ENCODE measurements at places on chromosomes 12 and 14. TPM values are rescaled to one million over a fixed set of nuclear protein-coding genes. Genes with fewer than 3 reads are reported as not detected.

GRCh38 chr14:32050878-32051277 lies 26.2 kb upstream of the ARHGAP5 start:
- no peaks in the 10 kb centered on the region for H3K27me3 ChIP-seq
- no peaks in the 10 kb centered on the region for H3K36me3 ChIP-seq

The KRT73 gene
- 65.6 TPM for total RNA-seq

- H3K27ac ChIP-seq = no peak overlapping the region
- H3K4me1 ChIP-seq = no peaks in the 10 kb centered on the region
- no peak for DNase-seq
- H3K27me3 ChIP-seq = no peaks in the 10 kb centered on the region
These were observed 5.1 kb downstream of the PSMB11 start for GRCh38 chr14:23047034-23047634.

DNA sequence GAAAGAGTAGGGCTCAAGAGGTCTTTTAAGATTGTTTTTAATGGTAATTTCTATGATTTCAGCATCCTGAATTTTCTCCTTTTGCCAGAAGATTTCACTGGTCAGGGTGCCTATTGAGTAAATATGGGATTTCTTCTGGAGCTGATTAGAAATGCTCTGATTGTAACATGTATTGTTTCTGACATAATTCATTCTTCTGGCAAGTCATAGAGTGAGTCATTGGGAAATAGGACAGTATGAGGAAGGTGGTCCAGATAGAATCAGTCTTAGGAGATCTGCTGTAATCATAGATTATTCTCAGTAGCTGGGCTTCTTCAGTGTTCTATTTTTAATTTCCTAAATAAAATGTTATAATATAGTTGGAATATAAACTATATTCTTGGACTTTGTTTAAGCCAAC lies 182.0 kb upstream of the NAV3 start:
- no peak overlapping the region for H3K27ac ChIP-seq
- no peak overlapping the region for H3K4me3 ChIP-seq

The EML5 gene
- 6.4 TPM for total RNA-seq

DNA sequence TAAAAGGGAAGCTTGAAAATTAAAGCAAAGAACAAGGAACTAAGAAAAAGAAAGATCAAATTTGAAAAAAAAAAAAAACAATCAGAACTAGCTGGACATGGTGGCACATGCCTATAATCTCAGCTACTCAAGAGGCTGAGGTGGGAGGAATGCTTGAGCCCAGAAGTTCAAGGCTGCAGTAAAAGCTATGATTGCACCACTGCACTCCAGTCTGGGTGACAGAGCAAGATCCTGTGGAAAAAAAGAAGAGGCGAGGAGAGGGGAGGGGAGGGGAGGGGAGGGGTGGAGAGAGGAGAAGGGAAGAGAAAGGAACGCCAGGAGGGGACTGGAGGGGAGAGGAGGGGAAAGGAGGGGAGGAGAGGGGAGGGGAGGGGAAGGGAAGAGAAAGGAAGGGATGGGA lies 43.0 kb downstream of the EEA1 start:
- no peaks in the 10 kb centered on the region for H3K27me3 ChIP-seq
- H3K4me3 ChIP-seq = no peak overlapping the region
- DNase-seq = no peak
- no peaks in the 10 kb centered on the region for H3K4me1 ChIP-seq

GRCh38 chr12:102197789-102198188 lies at the start of gene PMCH:
PMCH (minus strand) TSS chr12:102197833; CDS start chr12:102197770, 63 bp downstream.
- no peaks in the 10 kb centered on the region for H3K27me3 ChIP-seq
- no peaks in the 10 kb centered on the region for H3K4me1 ChIP-seq
- DNase-seq = no peak
- H3K27ac ChIP-seq = no peak within 1 kb of the TSS
- H3K36me3 ChIP-seq = no peaks in the 10 kb centered on the region

GRCh38 chr12:90770861-90771260 lies 184.1 kb downstream of the CCER1 start:
- H3K4me3 ChIP-seq = no peak overlapping the region
- no peaks in the 10 kb centered on the region for H3K27me3 ChIP-seq
- H3K36me3 ChIP-seq = no peaks in the 10 kb centered on the region
- no peak overlapping the region for H3K27ac ChIP-seq
- DNase-seq = no peak

DNA sequence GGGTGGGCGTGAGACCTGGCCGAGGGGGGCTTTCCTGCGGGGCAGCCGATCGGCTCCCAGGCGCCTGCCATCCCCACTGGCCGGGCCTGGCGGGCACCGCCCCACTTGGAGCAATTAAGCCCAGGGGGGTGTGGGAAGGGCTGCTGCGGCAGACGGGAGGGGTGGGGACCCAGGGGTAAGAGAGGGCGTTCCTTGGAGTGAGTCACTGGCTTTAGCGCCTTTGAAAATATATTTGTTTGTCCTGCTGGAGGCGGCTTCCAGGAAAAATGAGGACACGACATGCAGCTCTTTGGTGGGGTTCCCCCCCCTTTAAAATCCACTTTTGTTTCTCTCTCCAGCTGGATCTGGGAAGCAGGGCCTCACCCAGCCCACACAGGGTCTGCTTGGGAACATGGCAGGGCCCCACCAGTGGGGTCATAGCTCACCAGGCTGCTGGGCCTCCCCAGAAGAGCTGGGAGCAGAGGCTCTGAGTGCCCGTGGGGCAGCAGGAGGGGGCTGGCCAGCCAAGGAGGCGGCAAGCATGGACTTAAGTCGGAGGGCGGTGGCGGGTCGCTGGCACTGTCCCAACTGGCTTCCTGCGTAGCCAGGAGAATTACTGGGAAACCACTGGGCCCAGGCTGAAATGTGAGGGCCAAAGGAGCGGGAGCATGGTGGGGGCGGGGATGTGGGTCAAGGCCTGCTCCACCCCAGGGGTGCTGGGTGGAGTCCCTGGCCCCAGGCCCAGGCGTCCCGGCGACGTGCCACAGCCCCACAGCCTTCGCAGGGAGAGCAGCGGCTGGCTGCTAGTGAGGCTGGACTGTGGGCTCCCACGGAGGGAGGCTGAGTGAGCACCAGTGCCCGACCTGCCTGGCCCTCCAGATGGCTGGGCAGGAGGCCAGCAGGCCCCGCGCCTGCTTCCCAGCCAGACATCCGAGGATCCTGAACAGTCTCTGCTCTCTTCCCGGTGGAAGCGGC lies 128.0 kb downstream of the RFLNA start:
- DNase-seq = no peak
- peaks cover 12% of the 10 kb centered on the region for H3K36me3 ChIP-seq
- H3K4me3 ChIP-seq = no peak overlapping the region

The PPM1H gene
- total RNA-seq = 0.34 TPM

- no peaks in the 10 kb centered on the region for H3K27me3 ChIP-seq
- H3K36me3 ChIP-seq = no peaks in the 10 kb centered on the region
- H3K4me3 ChIP-seq = peak overlapping the region; percentile 61
- H3K27ac ChIP-seq = peak overlapping the region; percentile 96
- peak; percentile 62 for DNase-seq
These were observed 17.1 kb downstream of the FOS start for GRCh38 chr14:75295491-75296345.

- no peak overlapping the region for H3K27ac ChIP-seq
- peaks cover 14% of the 10 kb centered on the region for H3K4me1 ChIP-seq
- H3K4me3 ChIP-seq = no peak overlapping the region
- H3K27me3 ChIP-seq = no peaks in the 10 kb centered on the region
- H3K36me3 ChIP-seq = no peaks in the 10 kb centered on the region
These were observed 20.1 kb upstream of the USP44 start for GRCh38 chr12:95571369-95571768.

DNA sequence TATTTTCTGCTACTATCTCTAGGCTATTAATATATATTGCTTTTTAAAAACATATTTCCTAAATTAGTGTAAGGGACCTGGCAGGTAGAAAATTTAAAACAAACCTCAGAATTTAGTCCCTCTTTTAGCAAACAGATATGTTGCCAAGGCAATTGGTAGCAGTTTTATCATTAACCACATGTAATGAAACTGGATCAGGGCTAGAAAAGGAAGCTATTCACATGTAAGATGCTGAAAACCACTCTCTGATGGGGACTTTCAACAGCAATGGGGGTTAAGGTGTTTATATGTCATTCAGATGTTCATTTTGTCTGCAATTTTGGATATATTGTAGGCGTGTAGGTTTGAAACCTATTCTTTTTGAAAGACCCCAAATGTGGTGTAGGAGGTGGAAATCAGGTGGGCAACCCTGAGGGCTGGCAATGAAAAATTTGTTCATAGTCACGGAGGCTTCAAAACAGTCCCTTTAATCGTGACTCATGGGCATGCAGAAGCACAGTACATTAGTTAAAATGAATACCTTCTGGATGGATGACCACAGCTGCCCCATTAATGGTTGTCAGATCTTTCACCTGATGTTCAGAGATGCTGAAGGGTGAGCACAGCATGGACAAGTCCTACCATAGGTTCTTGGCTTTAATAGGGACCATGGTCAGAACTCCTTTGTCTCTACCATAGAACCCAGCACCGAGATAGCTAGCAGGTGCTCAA lies 5.9 kb upstream of the PKP2 start:
- no peak overlapping the region for H3K4me3 ChIP-seq
- no peaks in the 10 kb centered on the region for H3K27me3 ChIP-seq
- H3K4me1 ChIP-seq = no peaks in the 10 kb centered on the region
- H3K36me3 ChIP-seq = no peaks in the 10 kb centered on the region
- no peak overlapping the region for H3K27ac ChIP-seq
- no peak for DNase-seq

DNA sequence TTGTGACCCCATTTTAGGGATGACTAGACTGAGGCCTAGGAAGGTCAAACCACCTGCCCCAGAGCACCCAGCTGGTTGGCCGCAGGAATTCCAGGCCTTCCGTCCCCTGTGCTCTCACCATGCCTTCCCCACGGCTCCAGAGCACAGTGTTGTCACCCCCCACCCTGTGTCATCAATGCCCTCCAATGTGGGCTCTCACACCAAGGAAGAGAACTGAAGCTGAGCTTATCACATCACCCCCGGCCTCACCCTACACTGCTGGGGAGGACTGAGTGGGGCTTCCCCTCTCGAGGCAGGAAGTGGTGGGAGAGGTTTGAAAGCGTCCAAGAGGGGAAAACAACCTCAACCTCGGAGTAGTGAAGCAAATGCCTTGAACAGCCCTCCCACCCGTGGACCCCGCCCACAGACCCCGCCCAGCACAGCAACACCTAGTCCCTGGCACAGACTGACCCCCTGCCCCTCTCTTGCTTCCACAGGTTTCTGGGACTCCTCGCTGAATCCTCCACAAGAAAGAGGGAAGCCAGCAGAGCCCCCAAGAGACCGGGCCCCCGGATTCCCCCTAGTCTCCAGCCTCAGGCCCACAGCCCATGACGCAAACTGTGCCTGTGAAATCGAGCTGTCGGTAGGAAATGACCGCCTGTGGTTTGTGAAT lies 97.2 kb downstream of the LGMN start:
- H3K27ac ChIP-seq = peak overlapping the region; percentile 90
- no peaks in the 10 kb centered on the region for H3K27me3 ChIP-seq
- DNase-seq = peak; percentile 78
- no peaks in the 10 kb centered on the region for H3K36me3 ChIP-seq

- no peak overlapping the region for H3K4me3 ChIP-seq
- DNase-seq = no peak
- no peaks in the 10 kb centered on the region for H3K27me3 ChIP-seq
- H3K4me1 ChIP-seq = no peaks in the 10 kb centered on the region
These were observed 21.6 kb downstream of the EXOC5 start for GRCh38 chr14:57246933-57247657.

DNA sequence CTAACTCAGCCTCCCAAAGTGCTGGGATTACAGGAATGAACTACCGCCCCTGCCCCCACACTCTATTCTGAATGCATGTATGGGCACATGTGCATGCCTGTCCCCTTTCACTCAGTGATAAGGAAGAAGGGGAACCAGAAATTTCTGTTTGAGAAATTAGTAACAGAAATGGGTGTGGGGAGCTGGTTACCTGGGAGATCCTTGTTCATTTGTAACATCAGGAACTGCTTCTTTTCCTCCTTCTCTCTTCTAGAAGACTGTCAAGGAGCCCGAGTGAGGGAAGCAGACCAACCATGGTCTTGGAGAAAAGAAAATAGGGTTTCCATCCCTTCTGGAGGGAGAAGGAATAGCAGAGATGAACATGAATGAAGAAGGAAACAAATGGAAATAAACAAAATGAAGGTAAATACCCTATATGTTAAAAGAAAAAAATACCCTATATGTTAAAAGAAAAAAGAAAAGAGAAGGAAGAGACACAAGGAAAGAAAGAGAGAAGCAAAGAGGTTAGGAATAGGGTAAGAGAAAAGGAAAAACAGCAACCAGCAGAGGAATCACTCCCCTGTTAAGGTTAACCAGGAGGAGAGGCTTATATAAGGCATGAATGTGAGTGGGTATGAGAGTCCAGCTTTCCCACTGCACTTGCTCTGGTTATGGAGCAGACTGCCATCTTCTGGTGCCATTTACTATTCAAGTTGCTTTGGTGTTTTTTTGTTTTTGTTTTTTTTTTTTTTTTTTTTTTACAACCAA lies 3.3 kb downstream of the PPP1R3E start:
- peak overlapping the region; percentile 95 for H3K27ac ChIP-seq
- peak; percentile 27 for DNase-seq
- H3K27me3 ChIP-seq = no peaks in the 10 kb centered on the region
- peaks cover 25% of the 10 kb centered on the region for H3K4me1 ChIP-seq
- H3K4me3 ChIP-seq = no peak overlapping the region

DNA sequence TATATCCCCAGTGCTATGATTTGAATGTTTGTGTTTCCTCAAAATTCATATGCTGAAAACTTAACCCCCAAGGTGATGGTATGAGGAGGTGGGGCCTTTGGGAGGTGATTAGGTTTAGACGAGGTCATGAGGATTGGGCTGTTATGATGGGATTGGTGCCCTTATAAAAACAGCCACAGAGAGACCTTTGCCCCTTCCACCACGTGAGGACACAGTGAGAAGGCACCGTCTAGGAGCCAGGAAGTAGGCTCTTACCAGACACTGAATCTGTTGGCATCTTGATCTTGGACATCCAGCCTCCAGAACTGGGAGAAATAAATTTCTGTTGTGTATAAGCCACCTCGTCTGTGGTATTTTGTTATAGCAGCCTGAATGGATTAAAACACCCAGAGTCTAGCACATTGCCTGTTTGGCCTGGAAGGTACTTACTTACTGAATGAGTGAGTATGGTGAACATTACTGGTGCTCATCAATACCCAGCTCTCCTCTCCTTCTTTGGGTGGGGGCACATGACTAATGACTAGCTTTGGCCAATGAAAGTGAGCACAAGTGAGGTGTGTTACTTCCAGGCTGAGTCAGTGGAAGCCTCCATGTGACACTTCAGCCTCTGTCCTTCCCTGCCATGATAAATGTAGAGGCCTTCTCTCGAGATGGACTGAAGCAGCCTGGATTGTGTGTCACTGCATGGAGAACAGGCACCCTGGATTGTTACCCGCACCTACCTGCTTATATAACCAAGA lies 72.4 kb upstream of the CHST11 start:
- no peaks in the 10 kb centered on the region for H3K36me3 ChIP-seq
- no peak overlapping the region for H3K4me3 ChIP-seq
- no peaks in the 10 kb centered on the region for H3K27me3 ChIP-seq
- no peak overlapping the region for H3K27ac ChIP-seq
- H3K4me1 ChIP-seq = peaks cover 6% of the 10 kb centered on the region
- DNase-seq = no peak
